ENCODE measurements at places on chromosomes 2 and 18.

DNA sequence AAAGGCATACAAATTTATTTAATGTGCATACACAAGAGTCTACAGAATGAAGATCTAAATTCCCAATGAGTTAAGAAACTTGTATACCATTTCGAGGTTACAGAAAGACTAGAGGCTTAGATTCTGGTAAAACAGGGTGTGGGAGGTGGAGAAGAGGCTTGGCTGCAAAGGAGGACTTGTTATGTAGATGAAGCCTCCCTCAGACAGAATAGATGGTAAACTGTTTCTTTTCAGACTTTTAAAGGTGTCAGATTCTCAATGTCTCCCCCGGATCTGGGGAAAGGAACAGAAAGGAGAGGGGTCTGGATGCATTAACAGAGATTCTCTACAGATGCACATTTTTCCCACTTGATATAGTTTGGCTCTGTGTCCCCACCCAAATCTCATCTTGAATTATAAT, 126.0 kb downstream of the ST6GAL2 start:
- DNase-seq, result no peak

- no peak for DNase-seq
Observed at GRCh38 chr2:105925390-105925789, 180.7 kb downstream of the NCK2 start.

DNA sequence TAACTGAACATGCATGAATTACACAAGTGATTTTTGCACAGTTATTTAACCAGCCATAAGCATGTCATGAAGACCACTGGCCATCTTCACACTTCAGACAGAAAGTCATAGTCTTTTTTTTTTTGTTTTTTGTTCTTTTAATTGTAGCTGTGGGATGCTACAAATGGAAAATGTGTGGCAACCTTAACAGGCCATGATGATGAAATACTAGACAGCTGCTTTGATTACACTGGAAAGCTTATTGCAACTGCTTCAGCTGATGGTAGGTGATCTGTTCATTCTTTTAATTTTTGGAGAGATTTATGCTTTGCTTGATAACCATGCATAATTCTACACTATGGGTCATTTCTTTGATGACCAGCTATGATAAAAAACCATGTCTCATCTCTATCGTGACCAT, 35.6 kb downstream of the DAW1 start:
- no peak for DNase-seq

DNA sequence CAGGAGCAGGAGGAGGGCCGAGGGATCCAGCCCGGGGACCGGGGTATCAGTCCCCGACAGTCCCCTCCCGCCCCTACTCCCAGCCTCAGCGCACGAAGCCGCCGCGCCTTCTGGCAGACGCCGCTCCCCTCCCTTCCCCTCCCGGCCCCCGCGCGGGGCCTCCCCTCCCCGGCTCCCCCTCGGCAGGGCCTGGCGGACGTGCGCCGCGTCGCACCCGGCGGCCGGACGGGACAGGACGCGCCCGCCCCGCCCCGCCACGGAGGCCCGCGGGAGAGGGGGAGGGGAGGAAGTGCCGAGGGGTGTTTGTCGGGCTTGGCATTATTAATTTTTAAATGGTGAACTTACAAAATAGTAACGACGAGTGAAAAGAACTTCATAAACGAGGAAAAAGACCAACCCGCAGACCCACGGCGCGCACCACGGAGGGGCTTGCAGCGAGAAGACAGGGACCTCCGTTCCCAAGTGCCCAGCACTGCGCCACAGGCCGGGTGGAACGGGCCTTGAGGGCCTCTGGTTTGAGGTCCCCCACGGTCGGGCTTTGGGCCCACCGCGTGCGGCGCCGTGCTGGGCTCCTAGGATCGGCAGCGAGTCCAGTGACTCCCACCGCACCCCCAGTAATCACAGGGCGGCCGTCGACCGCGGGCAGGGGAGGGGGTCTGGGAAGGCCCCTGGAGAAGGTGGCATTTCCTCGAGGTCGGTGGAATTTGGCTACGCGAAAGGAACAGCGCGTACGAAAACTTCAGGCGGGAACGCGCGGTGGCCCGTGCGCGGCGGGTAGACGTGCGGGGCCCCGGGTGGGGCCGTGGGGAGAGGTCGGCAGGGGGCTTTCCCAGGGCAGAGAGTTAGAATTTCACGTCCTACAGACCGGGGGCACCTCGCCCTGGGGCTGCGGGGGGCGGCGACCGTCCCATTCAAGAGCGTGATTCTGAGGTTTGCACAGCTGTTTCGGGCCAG, 954 bp upstream of the CTDSP1 start:
- DNase-seq, result no peak

DNA sequence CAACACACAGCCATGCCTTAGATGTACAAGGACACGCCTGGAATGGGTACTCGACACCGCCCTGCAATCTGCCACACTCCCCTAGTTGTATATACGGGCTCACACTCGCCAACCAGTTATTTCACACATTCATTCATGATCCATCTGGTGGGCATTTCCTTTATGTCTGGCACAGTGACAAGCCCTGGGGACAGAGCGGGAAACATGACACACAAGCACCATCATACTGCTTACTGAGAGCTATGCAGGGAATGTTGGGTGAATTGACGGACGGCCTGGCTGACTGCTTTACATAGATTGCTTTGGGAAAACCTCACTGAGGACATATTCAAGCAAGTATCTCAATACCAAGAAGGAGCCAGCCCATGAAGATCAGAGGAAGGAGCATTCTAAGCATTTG, 448.0 kb upstream of the SPRED2 start:
- DNase-seq, result no peak

- DNase-seq, result no peak
Observed at GRCh38 chr18:36446059-36446458, 148.5 kb downstream of the FHOD3 start.

GRCh38 chr2:124810132-124810531, 785.0 kb downstream of the CNTNAP5 start:
- no peak for DNase-seq

DNA sequence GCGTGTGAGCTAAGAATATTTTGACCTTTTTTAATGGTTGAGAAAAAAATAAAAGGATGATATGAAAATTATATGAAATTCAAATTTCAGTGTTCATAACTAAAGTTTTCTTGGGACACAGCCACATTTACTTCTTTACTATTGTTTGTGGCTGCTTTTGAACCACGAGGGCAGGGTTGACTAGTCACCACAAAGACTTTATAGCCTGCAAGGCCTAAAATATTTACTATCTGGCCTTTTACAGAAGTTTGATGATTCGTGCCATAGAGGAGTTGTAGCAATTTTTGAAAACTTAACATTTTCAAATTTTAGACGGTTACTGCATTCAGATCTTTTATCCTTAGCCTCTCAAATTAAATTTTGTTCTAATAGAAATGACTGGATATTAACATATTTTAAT, 69.9 kb downstream of the LIMS1 start:
- DNase-seq, result no peak

GRCh38 chr2:10297959-10298531, 4.7 kb upstream of the HPCAL1 start:
- DNase-seq, result peak; percentile 50

- no peak for DNase-seq
Observed at GRCh38 chr2:48328159-48328809, 201.7 kb upstream of the STON1 start.

DNA sequence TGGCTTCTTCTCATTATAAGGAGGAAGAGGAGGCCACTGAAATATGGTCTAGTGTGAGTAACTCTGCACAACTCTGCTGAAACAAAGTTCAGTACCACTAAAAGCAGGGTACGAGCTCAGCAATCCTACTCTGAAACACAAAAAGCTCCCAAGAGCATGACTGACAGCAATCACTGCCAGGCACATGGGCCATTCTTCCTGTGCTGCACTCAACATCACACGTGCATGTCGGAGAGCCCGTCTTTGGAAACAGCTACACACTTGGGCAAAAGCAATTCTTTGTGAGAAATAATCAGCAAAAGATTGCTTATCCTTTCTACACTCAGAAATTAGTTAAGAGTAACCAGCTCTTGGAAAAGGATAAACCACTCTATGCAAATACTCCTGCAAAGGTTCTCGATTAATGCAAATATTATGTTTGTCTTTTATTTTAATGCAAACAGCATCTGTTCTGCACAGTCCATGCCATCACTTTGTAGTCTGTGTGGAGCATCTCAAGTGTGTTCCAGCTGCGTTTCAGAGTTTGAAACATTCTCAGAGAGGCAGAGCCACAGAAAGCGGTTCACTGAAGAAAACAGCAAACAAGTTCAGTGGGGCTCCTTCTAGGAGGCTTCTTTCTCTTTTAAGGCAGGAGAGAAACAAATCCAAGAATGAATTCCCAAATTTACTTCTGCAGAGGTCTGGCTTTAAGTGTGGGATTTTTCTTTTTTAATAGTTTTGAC, 145.0 kb downstream of the HDAC4 start:
- no peak for DNase-seq
